AG09319 (cell line): ENCODE measurements at places on chromosomes 5 and 9.

DNA sequence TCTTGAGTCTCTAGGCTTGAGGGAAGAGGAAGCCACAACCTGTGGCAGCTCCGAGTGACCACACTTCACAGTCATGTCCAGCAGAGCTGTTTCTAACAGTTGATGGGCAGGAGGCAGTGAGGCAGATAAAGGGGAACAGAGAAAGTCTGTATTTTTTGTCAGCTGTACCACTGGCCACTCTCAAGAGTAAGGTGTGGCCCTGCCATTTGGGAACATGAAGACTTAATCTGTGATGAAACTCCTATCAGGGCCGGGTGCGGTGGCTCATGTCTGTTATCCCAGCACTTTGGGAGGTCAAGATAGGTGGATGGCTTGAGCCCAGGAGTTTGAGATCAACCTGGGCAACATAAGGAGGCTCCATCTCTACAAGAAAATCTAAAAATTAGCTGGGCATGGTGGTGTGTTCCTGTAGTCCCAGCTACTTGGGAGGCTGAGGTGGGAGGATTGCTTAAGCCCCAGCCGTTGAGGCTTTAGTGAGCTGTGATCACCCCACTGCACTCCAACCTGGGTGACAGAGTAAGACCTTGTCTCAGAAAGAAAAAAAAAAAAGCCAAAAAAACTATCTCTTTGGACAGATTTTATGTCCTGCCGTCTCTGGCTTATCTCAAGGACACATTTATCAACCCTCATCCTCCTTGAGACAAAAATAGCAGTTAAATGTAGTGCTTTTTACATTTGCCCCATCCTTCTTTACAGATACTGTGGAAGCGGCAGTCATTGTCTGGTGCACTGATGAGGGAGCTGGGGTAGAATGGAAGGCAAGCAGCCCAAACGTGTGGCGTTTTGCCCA is 11.9 kb upstream of the COL15A1 start:
- no peak for DNase-seq

GRCh38 chr5:54438620-54439389 is 16.7 kb upstream of the HSPB3 start:
- DNase-seq, result no peak

- peak; percentile 66 for DNase-seq
Observed at GRCh38 chr9:738209-738915, 103.1 kb upstream of the DMRT1 start.

DNA sequence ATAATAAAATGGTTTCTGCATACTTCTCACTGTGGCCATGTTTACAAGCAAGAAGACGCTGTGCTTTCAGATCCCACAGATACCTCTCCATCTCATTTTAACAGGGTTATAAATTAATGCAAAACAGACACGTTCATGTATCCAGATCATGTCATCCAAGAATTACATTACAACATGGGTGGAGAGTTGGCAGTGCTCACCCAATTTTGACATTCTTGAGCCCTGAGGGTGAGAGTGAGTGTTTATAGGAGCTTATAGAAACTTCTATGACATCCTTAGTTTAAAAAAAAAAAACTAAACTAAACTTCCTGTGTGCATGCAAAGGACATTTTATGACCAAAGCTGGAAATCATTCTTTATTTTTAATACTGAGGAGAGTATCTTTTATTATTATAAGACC is 9.1 kb downstream of the PRKACG start:
- DNase-seq, result no peak

DNA sequence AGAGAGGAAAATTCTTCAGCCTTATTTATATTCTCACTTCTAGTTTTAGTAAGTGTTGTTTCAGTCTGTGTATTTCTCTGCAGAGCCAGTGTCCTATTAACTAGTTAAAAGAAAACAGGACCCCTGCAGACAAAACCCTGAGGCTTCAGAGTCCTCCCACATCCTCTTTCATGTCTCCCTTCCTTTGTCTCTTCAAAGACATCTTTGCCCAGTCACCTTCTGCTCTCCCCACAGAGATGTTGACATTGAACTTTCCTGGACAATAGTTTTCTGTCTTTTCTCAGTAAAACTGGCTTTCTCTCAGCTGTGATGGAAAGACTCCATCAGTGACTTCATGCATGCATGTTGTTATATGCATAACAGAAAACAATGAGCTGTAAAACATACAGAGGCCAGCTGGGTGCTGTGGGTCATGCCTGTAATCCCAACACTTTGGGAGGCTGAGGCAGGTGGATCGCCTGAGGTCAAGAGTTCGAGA is 20.2 kb downstream of the GRAMD2B start:
- no peak for DNase-seq

- DNase-seq, result peak; percentile 29
Observed at GRCh38 chr5:178279723-178280438, 47.3 kb upstream of the PHYKPL start.

- DNase-seq, result no peak
Observed at GRCh38 chr9:130633336-130634190, 30.8 kb upstream of the PRDM12 start.

DNA sequence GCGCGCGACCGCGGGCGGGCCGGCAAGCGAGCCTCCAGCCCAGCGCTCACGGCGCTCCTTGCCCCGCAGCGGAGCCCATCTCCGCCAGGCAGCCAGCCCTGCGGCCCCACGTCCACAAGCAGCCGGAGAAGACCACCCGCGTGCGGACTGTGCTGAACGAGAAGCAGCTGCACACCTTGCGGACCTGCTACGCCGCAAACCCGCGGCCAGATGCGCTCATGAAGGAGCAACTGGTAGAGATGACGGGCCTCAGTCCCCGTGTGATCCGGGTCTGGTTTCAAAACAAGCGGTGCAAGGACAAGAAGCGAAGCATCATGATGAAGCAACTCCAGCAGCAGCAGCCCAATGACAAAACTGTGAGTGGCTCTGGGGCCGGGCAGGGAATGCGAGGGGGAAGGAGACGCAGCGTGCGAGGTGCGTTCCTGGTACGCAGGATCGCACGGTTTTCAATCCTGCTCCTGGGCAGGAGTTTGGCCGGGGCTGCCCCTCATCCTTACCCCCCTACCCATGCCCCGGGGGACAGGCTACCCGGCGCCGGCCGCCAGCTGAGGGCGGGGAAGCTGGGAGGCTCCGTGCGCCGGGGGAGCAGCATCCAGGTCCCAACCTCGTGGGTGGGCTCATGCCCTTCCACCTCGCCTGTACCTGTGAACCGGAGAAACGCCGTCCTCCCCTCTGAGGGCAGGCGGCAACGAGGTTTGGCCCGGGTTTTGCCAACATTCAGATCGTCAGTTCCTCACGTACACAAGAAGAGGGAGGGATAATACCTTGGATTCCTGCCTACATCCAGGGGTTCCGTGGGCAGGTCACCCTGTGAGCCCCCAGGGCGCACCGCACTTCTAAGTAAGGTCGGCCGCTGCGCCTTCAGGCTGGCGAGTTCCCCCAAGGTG is 6.6 kb downstream of the ISL1 start:
- no peak for DNase-seq

DNA sequence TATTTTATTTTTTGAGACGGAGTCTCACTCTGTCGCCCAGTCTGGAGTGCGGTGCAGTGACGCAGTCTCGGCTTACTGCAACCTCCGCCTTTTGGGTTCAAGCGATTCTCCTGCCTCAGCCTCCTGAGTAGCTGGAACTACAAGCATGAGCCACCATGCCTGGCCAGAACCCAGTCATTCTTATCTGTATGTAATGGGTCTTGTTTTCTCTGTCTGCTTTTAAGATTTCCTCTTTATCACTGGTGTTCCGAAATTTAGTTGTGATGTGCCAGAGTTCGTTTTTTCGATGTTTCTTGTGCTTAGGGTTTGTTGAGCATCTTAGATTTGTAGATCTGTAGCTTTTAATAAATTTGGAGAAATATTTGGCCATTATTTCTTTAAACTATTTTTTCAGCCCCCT is 19.2 kb downstream of the SLC25A25 start:
- DNase-seq, result no peak

DNA sequence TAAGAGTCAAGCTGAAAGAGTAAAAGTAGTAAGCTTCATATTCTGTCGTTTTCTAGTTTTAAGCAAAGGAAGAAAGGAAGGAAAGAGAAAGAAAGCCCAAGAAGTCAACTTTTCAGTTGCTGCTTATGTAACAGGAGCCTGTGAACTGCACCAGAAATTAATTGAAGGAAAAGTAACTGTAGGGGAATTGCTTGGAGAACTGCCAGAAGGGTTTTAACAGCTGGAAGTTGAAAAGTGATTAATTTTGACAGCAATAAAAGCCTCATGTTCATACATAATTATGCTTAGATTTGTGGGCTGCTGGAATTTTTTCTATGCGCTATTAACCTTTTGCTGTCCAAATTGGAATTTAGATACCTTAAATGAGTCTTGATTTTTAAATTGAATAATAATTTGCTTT is 255.7 kb downstream of the ENC1 start:
- no peak for DNase-seq

GRCh38 chr9:112774006-112774996 is 23.7 kb downstream of the SNX30 start:
- DNase-seq, result no peak

DNA sequence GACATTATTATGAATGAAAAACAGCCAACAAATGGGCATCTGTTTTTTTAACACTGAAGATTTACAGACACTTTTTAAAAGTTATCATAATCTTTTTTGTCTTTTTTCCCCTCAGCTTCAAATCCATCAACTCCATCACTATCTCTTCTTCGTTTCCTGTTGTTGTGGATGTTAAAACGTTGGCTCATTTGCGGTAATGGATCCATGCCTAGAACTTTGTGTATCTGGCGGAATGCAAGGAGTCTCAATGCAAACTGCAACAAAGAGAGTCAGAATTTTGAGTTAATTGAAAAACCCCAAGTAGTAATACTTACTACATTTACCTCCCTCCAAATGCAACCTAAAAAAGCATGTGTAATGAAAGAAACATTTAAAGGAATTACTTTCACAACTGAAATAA is 42.9 kb upstream of the MTMR12 start:
- no peak for DNase-seq

GRCh38 chr5:102873379-102873932 is 118.4 kb downstream of the PAM start:
- DNase-seq, result no peak

DNA sequence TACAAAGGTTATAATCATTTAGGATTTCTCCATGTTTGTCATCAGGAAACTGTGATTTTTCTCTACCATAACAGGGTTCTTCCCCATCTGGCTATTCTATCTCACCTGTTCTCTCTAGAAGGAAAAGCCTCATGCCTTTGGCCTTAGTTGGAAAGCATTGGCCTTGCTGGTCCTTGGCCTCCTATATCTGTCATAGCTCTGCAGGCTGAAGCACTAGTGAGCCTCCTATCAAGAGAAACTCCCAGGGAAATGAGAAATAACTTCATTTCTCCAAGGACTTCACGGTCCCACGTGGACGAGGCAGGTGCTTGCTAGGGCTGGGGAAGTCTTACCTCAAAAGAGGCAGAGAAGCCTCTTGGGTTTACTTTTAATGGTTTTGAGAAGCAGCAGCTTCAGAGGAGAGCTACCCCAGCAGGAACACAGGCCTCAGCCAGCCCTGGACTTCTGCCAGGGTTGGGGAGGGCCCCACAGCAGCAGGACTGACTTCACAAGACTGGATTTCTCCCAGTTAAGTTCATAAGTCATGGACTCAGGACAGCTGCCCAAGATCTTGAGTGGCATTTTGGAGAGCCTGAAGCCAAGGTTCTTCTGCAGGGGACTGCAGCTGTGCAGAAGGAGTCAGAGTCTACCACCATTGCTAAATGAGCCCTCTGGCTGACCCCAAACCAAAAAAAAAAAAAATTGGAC is 15.8 kb upstream of the PSAT1 start:
- no peak for DNase-seq

DNA sequence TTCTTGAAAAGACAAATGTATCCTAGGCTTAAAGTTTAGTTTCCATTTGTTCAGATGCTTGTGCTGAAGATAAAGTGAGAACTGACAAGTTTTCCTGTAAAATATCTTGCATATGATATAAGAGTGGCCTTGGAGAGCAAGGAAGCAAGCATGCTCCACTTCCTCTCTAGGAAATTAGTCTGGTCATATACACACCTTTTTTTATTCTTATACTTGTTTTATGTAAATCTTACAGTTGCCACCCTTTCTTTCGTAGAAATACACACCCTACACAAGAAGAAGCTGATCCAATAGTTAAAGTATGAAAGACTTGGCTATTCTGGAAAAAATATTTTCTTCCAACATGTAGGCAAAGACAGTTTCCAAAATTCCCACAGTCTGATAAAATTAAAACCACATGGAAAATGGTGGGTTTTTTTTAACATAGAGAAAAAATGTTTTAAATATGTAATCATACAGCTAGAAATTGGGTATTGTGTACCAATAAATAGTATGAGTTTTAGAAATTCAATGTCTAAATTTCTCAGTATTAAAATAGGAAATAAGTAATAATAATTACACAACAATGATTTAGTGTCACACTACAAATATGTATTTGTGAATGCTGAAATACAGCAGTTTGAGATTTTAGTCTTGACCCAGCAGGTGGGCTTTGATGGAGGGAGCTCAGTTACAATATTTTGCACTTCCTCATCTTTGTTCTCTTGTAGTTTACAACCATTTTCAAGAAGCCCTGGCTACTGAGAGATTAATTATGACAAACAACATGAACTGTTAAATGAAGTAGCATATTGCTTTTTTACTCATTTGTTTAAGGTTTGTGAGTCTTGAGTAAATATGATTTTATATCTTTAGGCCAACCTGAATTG is 185.7 kb upstream of the GNA14 start:
- DNase-seq, result no peak

GRCh38 chr5:157611571-157612476 is 36.2 kb upstream of the ADAM19 start:
- no peak for DNase-seq

GRCh38 chr9:94676446-94677131 is 37.3 kb upstream of the FBP1 start:
- no peak for DNase-seq

DNA sequence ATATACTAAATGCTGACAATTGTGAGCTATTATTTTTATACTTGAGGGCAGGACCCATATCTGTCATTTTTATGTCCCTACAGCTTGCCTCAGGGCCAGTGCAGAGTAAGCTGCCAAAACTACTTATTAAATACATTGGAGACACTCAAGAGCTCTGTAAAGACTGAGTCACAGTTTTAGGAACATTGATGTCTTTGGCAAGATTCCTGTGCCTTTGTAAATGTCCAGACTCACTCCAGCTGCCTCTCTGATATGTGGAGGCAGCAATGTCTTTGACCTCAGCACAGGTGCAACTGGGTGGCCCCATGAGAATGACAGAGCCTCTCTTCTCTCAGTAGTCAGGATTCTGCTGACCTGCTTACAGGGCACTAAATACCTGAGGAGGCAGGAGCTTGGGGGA is 363.2 kb downstream of the OSTF1 start:
- DNase-seq, result no peak

DNA sequence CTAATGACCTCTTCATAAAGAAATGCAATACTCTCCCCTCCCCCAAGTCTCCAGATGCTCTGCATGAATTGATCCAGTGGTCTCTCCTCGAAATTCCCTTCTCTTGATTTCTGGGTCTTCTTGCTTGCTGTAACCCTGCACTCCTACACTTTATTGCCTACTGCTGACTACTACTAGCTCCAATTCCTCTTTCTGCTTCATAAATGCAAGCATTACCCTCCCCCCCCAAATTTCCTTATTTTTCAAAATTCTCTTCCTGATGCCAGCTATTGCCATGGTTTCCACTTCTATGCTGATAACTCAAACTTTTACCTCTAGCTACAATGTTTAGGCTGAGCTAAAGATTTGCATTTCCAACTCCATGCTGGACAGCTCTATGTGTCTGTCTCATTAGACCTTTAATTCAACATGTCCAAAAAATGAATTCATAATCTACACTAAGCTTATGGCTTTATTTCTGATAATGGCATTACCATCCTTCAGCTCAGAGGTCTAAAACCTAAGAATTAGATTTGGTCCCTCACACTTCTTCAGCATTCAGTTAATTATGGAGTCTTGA is 1.4 kb downstream of the ZBTB26 start:
- no peak for DNase-seq
